ENCODE measurements at places on chromosomes 7 and 10. TPM values are rescaled to one million over a fixed set of nuclear protein-coding genes. Genes with fewer than 3 reads are reported as not detected.

LHFPL3 gene
- not detected for total RNA-seq

FGL2 gene
- total RNA-seq: 58.2 TPM

TUBAL3 gene
- total RNA-seq: not detected

ACSM6 gene
- not detected for total RNA-seq

KRIT1 gene
- total RNA-seq: 43.9 TPM

DPYSL4 gene
- 1.6 TPM for total RNA-seq

MYOF gene
- total RNA-seq: 218 TPM

PSD gene
- 6.3 TPM for total RNA-seq

CALHM1 gene
- total RNA-seq: not detected

ANLN gene
- total RNA-seq: 7.4 TPM

MUC3A gene
- total RNA-seq: not detected

CCSER2 gene
- total RNA-seq: 20.2 TPM

ZP3 gene
- total RNA-seq: 2.1 TPM

HMX2 gene
- total RNA-seq: not detected

AKR1E2 gene
- 13.9 TPM for total RNA-seq

RASSF4 gene
- 11.8 TPM for total RNA-seq
